ENCODE measurements at places on chromosomes 5 and 9.

GRCh38 chr9:13557746-13558145 is 278.3 kb upstream of the MPDZ start:
- no peak for DNase-seq

DNA sequence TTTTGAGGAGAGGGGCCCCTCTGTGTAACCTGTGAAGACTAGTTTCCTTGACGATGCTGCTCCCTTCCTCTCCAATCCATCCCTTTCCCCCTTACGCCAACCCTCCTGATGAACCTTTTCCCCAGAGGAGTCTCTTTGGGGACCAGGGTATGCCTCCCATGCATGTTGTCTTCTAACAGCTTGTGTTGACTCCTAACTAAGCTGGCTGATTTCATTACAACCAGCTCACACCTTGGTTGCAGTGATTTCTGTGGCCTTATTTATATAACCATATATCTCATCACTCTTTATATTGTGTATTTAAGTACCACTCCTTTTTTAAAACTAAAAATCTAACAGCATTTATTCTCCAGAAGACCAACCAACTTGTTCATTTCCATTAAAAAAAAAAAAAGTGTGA is 42.5 kb downstream of the SFXN1 start:
- DNase-seq: no peak

GRCh38 chr9:9585920-9586319 is 1026.9 kb downstream of the PTPRD start:
- DNase-seq: no peak

- no peak for DNase-seq
These were observed 490.3 kb downstream of the ARHGEF28 start for GRCh38 chr5:74116266-74116665.

GRCh38 chr9:89602978-89603766 is 1.6 kb upstream of the GADD45G start:
- peak; percentile 89 for DNase-seq

DNA sequence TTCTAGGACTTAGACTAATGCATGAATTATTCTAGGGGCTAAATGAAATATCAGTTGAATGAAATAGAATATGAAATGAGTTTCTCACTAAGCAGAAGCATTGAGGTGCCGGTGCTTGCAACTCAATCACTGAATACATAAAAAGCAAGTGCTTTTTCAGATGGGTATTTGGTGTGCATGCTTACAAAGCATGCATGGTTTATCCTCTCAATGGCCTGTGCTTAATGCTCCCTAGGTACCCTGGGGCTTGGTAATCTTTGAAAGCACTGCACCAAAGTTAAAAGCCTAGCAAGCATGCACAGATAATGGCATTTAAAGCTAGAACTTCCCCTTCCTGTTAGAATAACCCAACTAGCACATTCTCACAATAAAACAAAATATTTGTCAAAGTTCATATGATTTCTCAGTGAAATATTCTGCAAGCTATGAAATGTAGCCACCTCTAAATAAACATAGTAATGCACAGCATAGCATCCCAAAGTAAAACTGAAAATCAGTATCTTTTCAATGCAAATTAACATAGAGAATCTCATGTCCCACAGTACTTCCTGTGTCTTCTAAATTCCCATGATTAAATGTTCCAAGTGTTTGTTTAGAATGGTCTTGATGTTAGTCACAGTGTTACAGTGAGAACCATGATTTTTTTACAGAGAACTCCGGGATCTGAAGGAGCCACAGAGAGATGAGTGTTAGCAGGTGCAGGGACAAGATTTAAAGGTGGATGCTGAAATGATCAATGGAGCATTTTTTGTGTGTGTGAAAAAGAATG is 143.4 kb upstream of the CDH6 start:
- DNase-seq: no peak

DNA sequence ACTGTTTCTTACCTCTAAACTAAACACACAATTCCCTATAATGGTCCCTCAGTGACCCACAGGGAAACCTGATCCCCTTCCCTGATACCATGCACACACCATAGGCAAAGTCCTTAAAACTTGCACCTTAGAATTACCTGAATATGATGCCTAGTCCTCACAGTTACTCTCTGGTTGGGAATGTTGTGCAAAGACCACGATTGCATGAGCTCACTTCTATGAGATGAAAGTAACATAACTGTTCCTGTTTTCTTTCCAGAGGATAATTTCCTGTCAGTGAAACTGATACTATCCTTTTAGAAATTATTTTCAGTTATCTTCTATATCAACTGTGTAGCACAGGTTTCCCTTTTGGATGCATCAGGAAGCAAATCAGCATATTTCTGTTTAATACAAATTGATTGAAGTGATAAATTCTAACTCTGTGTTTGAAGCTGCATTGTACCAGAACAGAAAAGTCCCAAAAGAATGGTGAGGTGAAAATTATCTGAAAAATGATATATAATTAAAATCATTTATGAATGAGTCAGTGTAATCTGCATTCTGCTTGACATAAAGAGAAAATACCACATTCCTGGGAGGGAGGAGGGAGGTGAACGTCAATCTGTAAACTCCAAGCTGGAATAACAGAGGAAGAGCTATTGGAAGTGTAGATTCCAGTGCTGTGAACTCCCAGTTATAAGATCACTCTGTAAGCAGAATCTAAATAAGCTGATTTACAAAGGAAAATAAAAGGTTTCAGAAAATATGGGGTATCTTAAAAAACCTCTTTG is 51.2 kb upstream of the TNFAIP8 start:
- DNase-seq: no peak

GRCh38 chr5:67724412-67725135 is 491.0 kb upstream of the PIK3R1 start:
- no peak for DNase-seq

GRCh38 chr9:137021979-137022661 is 5.9 kb downstream of the ABCA2 start:
- DNase-seq: peak; percentile 81

DNA sequence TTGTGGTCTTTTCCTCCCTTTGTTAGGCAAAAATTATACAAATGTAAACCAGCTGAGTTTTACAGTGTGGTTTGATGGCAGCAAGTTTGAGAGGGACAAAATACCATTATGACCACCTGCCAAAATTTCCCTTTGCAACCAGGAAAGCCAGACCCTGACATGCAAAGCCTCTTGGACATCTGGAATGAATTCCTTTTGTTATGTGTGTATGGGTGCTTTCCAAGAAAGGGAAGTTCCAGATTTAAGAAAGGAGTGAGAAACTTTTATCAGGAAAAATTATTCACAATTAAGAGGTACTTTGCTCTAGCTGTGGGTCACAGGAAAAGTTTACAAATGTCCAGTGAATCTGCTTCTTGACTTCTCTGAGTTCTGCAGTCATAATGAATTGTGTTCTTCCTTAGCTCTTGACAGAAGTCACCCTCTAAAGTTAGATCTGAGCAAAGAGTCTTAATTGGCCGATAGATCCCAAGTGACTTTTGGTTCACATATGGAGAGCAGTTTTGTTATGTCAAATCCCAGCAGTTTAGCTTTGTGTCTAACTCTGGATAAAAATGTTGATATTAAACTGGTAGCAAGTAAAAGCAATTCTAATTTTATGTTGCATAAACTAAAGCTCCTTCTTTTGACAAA is 295.9 kb upstream of the ZNF608 start:
- DNase-seq: no peak

DNA sequence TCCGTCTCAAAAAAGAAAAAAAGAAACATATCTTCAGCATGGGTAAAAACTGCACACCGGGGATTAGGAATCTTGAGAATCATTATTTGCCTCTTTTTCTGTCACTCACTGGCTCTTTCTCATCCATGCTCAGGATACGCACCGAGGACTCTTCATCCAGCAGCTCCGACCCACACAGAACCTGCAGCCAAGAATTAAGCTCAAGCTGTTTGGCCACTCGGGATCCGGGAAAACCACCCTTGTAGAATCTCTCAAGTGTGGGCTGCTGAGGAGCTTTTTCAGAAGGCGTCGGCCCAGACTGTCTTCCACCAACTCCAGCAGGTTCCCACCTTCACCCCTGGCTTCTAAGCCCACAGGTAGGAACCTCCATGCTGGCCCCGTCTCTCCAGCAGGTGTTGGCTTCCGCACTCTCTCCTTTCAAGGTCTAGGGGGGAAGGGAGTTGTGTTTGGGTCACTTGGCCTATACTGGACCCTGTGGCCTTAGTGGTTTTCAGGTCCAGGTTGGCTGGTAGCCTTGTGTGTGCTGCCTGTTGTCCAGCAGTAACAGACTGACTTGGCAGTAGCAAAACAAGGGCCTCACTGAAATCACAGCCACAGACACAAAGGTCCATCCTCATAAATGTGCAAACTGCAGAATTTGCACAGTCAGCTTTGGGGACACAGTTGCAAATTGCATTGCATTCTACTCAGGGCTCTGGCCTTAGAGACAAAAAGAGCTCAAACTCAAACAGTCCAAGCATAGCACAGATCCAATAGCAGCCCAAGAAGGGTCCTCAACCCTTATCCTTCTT is 44.5 kb upstream of the CTSL start:
- no peak for DNase-seq

DNA sequence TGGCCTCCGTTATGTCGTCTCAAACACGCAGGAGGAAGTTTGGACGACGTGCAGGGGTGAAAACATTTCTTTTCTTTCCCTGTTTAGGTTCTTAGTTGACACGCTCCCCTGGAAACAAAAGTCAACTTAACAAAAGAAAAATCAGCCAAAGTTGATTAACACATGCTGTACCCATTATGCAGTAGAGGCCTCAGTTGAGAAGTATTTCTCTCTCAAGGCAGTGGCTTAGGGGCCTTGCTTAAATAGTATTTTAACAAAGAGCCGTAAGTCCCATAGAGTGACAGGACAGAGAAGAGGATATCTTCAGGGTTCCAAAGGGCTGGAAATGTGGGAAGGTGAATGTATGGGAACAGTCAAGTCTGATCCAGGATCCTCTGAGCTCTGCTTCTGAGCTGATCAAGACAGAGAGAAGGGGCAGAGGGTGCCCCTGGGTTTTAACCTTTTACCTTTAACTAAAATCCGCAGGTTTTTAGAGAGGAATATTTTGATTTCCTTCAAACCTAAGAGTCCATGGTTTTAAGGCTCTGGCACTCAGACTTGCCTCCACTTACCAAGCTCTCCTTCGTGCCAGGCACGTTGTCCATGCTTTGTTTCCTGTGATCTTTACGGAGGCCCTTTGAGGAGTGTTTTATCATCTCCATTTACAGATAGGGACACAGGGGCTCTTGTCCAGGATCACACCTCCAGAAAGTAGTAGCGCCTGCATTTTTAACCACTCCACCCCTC is 629 bp upstream of the CD74 start:
- no peak for DNase-seq

- no peak for DNase-seq
These were observed 124.3 kb downstream of the RASEF start for GRCh38 chr9:82938426-82939218.

- no peak for DNase-seq
These were observed 85.2 kb upstream of the TNC start for GRCh38 chr9:115202960-115203751.

- no peak for DNase-seq
These were observed 2.9 kb upstream of the ERMP1 start for GRCh38 chr9:5835808-5836207.

Data from stimulated activated CD4-positive, alpha-beta T cell treated with anti-CD3 and anti-CD28 coated beads, Interleukin-4, amount 100 ng/mL, for 48 hours (primary cell).